NCI-H510A (cell line): ENCODE measurements at places on chromosomes 13 and 19.

DNA sequence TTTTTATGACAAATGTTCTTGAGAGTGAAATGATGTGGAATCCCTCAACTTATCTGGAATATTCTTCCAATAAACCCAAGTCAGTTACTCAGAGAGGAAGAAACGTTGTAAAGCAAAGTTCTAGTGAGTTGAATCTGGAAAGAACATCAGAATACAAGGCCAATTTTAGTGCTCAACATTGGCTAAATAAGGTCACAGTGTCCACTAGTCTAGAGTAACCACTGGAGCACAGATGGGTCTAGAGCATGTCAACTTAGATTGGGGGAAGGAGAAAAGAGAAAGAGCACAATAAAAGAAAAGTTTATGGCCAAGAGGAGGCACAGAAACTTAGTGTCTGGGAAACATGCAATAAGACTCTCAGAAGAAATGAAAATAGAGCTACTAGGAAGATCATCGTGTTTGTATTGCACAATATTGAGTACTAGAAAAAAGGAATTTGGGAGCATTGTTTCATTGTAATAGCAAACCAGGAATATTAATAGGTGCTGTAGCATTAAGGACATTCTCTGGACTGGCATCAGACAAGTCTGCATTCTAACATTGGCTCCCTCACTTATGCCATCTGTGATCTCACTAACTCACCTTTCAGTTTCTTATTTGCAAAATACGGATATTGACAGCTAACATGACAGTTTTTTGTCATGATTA, 1318.5 kb downstream of the PCDH9 start:
- DNase-seq = no peak

DNA sequence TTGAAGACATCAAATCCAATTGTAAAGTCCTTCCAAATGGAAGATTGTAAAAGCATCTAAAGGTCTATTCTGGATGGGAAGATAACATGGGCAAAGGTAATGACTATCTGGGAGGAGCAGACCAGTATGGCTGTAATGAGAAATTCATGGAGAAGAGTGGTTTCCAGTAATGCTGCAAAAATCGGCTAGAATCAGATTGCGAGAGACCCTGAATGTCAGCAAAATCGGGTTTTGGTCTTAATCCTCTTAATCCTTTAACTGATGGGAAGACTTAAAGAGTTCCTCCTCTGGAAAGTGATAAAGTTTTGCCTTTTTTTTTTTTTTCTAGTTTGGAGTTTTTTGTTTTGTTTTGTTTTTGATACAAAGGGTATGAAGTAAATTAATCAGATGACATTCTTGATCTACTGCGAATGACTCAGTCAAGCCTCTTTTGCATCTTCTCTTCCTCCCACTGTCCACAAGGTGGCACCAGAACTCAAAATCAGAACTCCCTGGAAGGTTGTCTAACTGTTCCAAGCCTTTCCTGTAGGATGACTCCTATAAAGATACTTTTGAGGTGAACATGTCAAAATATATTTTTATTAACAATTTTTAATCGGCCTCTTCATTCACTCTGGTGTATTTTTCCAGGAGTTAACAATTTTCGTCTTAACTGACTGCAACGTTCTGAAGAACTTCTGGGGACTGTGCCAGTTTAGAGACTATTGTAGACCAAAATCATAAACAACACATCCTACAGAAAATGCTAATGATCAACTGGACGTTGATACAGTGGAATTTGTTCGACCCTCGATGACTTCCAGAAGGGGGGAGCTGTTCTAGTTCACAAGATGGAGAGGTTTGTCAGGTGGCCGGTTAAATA, 213.3 kb upstream of the MIR17HG start:
- no peak for DNase-seq

- no peak for DNase-seq
Observed at GRCh38 chr19:45657520-45658167, 10.4 kb upstream of the GIPR start.

DNA sequence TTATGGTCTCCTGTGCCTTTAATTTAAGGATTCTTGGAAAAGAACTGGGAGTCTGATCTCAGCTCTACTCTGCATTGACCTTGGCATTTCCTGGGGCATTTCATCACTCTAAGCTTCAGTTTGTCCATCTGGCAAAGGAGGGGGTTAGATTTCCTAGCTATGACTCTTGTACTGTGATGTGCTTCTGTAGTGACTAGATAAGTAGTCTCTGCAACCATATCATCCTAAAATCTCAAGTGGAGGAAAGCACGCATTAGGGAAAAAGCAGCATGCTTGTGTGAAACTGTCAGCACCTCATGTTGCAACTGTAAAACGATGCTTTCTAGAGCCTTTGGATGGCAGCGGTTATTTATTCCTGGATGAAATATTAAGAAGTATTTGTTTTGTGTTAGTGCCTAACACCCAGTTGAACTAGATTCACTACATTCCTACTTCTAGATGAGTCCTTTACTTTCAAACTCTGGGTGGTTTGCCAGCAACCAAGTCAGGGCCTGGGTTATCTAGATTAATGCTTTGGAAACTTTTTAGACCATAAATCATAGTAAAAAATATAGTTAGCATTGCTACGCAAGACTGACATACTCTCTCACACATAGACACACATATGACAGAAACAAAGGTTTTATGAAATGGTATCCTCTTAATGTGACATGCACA, 6.8 kb downstream of the WDFY2 start:
- DNase-seq = no peak

GRCh38 chr19:3456925-3457527, 23.3 kb downstream of the SMIM24 start:
- no peak for DNase-seq

DNA sequence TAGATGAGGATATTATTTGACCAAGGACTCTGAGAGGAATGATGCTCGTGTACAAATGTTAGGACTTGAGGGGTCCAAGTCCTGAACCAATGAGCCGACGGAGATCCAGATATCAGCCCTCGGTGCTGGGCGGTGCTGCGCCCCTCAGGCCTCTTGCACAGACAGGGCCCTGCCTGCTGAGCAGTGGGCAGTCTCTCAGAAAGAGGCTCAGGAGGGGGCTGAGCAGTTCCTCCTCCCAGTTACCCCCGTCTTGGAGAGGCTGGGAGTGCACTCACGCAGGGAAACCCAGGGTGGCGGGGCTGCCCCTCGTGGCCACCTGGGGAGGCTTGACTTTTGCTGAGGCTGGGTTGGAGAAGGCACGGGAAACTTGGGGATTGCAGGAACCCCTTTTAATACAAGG, 18.4 kb downstream of the TEX29 start:
- DNase-seq = no peak

DNA sequence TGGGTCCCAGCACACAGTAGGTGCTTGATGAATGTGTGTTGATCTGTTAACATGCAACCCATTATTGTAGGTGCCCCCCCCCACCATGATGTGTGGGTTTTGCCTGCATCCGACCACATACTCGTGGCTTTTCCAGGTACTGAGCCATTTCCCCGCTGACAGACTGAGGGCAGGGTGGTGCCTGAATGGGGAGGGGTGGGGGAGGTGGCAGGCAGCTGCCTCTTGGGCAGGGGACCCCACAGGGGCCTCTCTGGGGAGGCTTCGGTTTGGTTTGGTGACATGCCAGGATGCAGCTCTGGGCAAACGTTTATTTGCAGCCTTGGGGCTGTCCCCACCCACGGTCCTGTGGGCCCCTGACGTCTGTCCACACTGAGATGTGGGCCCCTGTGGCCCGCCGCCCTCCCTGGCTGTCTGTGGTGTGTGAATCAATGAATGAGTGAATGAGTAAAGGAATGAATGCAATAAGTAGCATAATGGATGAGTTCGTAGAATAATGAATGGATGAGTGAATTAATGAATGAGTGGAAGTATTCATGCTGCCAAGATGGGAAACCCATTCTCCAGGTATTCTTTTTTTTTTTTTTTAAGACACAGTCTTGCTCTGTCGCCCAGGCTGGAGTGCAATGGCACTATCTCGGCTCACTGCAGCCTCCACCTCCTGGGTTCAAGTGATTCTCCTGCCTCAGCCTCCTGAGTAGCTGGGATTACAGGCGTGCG, 9.0 kb upstream of the JUND start:
- no peak for DNase-seq

GRCh38 chr19:29491995-29492577, 33.7 kb upstream of the VSTM2B start:
- DNase-seq = no peak

GRCh38 chr13:25059958-25060357, 36.0 kb upstream of the PABPC3 start:
- DNase-seq = no peak

DNA sequence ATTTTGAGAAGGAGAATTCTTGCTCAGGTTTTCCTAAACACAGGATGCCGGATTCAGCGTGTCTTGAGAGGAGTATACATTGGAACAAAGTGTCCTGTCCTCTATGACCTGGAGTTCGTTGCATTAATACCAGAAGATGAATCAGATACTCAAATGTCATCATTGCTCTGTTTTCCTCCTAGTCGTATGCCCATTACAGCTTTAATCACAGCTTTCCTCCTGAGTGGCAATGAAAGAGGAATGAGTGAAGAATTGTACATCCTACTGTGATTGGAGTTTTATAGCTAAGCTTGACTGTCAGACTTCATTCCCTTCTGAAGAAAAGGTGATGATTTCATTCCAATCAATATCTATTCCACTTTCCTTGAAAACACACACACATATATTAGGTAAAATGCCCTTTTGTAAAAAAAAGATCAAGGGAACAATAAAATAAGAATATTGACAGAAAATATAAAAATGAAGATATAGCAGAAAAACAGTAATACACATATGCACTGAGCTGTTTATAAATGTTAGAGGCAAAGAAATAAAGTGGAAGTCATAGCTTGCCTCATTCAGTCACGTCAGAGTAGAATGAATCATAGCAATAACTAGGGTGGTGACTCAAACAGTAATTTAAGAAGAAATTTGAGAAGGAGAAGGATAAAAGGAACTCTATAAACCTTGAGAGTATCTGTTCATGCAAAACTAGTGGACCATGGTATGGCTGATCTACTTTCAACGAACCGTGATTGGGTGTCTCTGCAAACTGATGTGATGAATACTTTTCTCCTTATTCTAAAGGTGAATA, 501.5 kb downstream of the SUCLA2 start:
- no peak for DNase-seq

GRCh38 chr19:55258476-55258827, 365 bp downstream of the PPP6R1 start:
- DNase-seq = no peak

DNA sequence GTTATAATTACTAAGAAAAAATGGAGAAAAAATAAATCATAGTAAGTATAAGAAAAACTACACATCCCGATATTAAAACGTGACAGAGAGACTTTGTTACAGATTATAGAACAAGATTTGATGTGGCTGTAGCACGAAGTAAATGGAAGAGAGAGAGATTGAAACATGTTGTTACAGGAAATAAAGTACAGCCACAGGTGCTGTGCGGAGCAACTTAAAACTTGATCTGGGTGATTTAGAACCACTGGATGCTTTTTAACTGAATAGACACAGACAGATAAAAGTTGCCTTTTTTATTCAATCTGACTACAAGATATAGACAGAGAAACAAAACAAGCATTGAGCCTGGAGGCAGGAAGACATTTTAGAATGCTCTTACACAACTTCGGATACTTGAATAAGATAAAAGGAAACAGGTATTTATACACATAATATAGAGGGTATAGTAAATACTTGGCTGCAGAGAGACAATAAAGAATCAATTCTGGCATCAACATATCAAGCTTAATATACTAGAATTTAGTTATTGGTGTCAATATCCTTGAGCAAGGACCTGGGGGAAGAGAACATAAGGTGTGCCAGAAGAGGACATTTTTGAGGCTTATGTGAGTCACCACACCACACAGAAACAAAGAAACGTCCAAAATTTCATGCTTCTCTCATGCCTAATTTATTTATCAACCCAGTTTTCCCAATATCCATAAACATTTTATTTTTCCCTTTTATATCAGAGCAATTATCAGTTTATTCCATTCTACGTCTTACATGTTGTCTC, 548.5 kb downstream of the SLITRK1 start:
- no peak for DNase-seq

- no peak for DNase-seq
Observed at GRCh38 chr13:106867249-106867648, 299.3 kb upstream of the ARGLU1 start.

GRCh38 chr19:1471515-1472160, 7.4 kb downstream of the C19orf25 start:
- DNase-seq = no peak

DNA sequence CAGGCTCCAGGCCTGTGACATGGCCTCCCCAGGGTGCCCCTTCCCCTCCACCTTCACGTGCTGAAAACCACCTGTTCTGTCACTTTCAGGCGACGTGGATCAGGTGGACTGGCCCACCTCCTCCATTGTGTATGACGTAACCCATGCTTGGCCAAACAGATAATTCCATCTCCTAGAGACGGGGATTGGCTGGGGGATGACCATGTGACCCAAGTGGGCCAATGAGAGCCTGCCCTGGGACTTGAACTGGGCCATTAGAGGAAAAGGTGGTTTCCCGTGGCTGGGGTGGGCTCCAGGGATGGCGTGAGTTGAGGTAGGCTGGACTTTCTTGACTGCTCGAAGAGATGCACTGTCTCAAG, 3.6 kb upstream of the ADAMTSL5 start:
- DNase-seq = no peak

DNA sequence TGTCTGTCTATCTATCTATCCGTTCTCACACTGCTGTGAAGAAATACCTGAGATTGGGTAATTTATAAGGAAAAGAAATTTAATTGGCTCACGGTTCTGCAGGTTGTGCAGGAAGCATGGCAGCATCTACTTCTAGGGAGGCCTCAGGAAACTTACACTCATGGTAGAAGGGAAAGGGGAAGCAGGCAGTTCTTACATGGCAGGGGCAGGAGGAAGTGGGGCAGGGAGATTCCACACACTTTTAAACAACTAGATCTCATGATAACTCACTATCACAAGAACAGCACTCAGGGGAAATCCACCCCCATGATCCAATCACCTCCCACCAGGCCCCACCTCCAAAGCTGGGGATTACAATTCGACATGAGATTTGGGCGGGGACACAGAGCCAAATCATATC, 105.3 kb downstream of the SLC10A2 start:
- DNase-seq = no peak

DNA sequence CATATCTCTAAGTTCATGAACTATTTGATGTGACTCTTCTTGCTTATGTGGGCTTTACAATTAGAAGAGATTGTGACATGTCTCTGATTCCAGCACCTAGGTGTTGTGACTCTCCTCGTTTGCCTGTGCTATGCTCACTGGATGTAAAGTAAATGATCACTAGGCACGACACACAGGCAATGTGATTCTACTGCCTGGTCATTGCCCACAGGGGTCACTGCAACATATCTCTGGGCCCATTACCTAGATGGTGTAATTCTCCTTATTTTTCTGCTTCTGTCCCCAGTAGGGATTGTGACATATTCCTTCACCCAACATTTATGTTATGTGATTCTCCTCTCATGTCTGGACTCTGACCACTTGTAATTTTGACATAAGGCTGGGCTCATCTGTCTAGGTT, 65.8 kb upstream of the ZNF91 start:
- no peak for DNase-seq

- DNase-seq = no peak
Observed at GRCh38 chr19:49997709-49998108, 27.5 kb downstream of the VRK3 start.
